NCI-H446 (cell line): ENCODE measurements at places on chromosomes 13 and 19.

GRCh38 chr13:97140611-97141010, 81.5 kb upstream of the MBNL2 start:
- DNase-seq: no peak

DNA sequence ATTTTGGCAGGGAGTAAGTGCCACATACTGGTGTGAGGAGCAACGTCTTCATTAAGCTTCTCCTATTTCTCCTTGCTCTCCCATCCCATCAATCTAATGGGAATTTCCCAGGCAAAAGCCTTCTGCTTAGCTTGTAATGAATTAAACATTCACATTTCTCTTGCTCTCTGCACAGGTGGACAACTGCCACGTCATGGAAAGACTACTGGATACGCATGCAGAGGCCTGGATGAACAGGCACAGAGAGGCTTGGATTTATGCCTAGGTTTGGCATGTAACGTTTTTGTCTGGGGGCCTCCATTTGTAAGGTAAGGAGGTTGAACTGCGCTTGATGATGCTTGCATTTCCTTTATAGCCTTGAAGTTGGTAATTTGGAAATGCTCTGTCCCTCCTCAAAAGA, 374.8 kb downstream of the KLF12 start:
- DNase-seq: no peak

- peak; percentile 78 for DNase-seq
Observed at GRCh38 chr13:52947921-52948373, 80.7 kb upstream of the OLFM4 start.

- DNase-seq: no peak
Observed at GRCh38 chr19:18939922-18940768, 872 bp downstream of the HOMER3 start.

DNA sequence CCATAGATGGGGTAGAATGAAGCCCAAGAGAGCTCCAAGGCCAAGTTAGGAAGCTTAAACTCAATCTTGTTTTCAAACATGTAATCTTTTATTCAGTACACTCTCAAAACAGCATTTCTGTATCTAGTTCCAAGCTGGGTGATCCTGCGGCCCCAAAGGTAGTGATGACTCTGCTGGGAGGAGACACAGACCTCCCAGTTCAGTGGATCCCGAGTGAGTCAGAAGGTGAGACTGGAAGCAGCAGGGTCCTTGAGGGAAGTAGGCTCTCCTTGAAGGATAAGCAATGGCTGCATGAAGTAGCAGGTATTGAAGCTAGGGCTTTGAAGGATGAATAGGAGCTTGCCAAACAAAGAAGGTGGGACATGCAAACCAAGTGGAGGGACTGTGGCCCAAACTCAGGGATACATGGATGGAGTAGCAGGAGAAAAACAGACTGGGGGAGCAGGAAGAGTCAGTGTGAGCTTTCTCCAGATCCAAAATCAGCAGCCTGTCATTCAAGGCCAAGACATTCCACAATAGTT, 9.6 kb downstream of the TINCR start:
- no peak for DNase-seq

DNA sequence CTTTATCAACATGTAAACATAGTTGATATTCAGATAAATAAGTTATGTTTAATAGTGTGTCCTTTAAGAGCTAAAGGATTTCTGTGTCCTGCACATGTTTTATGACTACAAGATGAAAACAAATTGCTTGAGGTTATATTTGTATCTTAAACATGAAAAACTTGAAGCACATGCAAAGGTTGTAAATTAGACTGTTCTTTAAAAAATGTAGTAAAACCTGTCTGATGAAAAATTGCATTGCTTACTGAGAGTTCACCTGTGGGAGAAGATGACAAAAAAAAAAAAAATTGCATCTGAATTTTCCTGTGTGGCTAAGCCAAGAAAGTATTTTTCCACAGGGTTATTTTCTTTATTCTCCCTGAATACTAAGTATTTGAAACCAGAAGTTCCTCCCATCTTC, 25.7 kb upstream of the LMO7 start:
- no peak for DNase-seq

- no peak for DNase-seq
Observed at GRCh38 chr13:74886502-74886901, 595.5 kb downstream of the TBC1D4 start.

GRCh38 chr13:24719139-24719538, 38.9 kb downstream of the ATP12A start:
- no peak for DNase-seq

DNA sequence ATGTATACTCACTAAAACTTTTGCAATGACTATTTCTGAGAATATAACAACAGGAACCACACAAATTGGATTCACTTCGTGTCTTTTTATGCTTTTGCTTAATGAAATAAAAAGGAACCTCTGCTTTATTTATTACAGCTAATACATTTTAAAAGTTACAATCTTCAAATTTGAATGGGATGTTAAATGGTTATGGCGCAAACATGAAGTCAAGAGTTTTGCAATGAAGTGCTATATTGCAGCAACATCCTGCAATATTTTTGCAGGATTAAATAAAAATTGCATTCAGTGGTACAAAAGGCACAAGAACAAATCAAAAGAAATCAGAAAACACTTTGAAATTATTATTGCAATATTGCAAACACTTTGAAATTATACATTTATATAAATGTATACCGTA, 1519.0 kb upstream of the MIR17HG start:
- no peak for DNase-seq

- DNase-seq: no peak
Observed at GRCh38 chr13:113564331-113565023, 20.1 kb upstream of the TFDP1 start.

DNA sequence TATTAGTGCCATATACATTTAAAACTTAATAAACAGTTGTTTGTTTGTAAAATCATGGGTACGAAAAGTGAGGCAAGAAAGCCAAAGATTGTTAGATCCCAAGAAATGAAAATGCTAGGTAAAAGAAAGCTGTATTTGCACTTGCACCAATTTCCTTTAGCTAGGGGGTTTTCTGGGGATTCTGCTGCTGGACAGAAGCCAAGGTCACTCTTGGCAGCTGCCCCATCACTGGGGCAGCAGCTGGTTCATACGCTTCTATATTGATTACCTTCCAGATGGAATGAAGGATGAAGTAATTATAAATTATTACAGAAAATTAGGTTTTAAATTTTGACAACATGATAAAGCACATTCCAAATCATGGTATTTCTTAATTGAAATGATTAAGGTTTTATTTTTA, 127.4 kb downstream of the SLITRK5 start:
- DNase-seq: peak; percentile 14

DNA sequence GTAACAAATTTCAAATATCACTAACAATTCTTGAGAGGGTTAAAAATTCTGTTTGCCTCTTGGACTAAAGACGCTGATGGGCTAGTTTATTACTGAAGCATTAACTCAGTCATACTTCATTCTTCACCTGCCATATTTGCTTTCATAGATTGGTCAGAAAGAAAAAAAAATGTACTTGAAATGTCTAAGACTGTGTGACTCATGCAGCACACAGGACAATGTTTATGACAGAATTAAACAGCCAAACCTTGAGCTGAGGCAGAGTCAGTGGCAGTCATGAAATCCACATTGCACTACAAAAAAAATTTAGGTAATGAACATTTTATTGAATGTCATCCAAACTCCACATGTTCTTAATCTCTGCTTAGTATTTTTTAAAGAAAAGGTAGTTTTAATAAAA, 135.6 kb downstream of the PRR20E start:
- no peak for DNase-seq

DNA sequence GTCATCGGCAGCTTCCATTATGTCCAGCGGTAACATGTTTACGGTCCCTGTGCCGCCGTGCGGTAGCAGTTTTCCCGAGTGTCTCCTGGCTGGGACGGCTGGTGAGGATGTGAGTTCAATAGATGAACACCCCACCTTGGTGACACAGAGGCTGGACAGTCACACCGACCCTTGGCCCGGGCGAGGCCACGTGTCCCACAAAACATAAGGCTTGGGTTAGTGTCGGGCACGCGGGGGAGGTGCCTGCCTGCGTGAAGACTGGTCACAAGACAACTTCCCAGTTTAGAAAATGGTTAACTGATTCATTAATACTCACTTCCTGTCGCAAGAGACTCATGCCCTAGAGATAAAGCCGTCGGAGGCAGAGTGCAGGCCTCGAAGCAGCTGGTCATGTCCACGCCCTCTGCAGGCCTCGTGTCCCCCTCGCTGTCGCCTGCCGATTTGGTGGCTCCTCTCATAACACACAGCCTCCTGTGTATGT, 17.2 kb downstream of the RASA3 start:
- DNase-seq: no peak

DNA sequence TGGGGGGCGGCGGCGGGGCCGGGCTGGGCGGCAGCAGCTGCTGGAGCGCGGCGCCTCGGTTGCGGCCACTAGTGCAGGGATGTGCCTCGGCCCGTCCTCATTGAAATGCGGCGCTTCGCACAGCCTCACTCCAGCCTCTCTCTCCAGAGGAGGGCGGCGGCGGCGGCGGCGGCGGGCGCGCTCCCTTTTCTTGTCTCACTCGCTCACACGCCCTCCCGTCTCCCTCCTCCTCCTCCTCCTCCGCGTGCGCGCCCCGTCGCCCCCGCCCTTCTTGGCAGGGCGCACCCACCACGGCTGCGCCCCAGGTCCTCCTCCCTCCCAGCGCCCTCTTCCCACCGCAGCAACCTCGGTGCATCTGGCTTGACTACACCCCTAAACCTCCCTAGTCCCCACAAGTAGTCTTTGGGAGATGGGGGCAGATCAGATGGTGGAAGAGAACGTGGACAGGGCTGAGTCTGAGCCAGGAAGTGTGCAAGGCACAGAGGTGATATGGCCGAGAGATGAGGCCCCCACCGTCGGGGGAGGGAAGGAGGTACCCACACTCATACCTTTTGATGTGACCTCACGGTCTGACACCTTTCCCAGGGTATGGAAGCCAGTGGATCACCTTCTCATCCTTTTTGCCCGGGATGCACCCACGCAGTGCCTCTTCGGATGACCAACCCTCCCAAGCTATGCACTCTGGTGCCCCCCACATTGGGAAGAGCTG, at the start of gene DCLK1:
DCLK1 (minus strand) TSS at position 161 of the 709 bp plus-strand sequence.
- DNase-seq: no peak

DNA sequence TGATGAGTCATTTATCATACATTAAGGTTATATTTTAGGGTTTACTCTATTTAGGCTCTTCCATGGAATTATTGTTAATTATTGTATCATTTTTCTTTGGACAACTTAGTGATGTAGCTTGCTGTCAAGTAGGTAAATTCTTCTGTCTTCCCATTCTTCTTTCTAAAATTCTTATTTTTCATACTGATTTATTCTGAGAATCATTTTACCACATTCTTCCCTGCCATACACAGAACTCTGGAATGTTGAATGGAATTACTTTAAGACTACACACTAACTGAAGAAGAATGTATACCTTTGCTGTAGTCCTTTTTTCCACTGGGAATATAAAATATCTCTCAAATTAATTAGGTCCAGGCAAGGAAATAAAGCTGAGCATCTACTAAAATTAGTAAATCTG, 24.5 kb upstream of the SLC7A1 start:
- DNase-seq: no peak

DNA sequence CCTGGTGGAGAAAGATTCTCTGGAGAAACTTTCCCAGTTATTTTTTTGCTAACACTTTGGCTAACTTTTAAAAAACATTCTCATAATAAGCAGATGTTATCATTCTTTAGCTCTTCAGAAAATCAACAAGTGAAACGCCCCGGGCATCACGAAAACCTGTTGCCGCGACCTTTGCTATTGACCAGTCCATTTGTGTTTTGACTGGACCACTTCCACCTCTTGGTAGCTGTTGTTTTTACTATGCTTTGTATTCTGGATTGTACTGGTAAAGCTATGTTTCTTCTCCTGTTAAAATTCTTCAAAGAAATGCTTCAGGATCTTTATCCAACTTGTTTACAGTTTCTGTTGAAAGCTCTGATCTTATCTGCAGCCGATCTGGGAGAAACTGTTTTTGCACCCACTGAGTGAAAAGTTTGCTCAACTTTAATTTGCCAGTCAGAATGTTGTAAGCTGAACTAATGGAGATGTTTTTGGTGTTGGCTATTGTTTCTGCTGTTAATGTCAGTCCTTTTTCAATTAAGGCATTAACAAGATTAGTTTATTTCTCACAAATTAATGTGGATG, 23.3 kb downstream of the UFM1 start:
- no peak for DNase-seq

DNA sequence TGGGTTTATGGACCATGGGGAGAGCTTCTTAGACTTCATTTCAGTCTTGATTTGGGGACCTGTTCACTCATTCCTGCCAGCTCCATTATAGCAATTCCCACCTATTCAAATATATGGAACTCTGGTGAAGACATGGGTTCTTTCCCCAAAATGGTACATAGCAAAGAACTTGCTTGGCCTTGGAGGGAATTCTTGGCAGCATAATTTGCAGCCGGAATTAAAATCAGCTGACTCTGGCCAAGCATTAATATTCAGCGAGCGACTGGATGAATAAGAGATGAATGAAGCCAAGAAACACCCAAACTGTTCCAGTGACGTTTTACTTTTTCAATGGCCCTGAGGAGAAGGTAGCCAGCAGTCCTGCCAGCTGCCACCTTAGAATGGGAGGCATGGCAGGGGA, 88.4 kb upstream of the SOX1 start:
- no peak for DNase-seq

DNA sequence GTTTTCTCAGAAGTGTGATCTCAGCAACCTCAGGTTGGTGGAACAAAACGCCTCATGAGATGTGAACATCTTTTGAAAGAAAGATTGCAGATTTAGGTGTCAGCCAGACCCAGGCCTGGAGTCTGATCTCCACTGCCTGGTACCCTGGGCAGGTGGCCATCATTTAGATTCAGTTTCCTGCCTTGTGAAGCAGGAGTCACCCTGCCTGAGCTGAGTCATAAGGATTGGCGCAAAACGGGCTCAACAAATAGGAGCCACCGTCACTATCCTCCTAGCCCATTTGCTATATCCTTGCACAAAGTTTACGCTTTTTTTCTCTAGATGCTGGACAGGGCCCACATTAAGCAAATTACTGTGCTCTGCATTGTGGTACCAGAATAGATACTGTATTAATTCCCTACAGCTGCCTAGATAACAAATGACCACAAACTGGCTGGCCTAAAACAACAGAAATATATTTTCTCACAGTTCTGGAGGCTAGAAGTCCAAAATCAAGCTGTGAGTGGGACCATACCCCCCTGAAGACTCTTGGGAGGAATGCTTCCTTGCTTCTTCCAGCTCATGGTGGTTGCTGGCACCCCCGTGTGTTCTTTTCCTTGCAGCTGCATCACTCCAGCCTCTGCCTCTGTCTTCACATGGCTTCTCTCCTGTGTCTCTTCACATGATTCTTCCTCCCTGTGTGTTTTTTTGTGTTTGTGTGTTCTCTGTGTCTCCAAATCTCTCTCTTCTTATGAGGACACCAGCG, 38.2 kb downstream of the TNFSF11 start:
- no peak for DNase-seq

GRCh38 chr19:52703917-52704316, 30.9 kb downstream of the ZNF611 start:
- DNase-seq: no peak

DNA sequence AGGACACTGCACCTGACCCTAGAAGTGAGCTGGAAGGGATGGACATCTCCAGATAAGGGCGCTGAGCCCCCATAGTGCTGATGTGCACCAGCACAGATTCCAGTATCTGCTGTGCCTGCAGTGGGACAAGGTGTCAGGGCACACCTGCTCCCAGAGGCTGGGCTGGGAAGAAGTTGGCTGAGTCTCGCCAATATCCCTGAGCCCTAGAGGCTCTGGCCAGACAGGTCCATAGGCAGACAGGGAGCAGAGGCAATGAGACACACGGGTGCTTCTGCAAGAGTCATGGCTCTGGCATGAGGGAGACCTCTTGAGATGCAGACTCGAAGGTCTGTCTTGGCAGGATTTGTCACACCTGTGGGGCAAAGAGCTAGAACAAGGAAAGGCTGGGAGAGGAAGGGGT, 1321.5 kb downstream of the UQCRFS1 start:
- DNase-seq: no peak
